ENCODE measurements at places on chromosomes 3 and 15.

- DNase-seq: no peak
Observed at GRCh38 chr15:42456531-42456930, 34.4 kb downstream of the ZNF106 start.

- DNase-seq: no peak
Observed at GRCh38 chr3:138113326-138113725, 2.1 kb downstream of the DZIP1L start.

- DNase-seq: no peak
Observed at GRCh38 chr3:195859846-195860411, 48.2 kb upstream of the MUC4 start.

DNA sequence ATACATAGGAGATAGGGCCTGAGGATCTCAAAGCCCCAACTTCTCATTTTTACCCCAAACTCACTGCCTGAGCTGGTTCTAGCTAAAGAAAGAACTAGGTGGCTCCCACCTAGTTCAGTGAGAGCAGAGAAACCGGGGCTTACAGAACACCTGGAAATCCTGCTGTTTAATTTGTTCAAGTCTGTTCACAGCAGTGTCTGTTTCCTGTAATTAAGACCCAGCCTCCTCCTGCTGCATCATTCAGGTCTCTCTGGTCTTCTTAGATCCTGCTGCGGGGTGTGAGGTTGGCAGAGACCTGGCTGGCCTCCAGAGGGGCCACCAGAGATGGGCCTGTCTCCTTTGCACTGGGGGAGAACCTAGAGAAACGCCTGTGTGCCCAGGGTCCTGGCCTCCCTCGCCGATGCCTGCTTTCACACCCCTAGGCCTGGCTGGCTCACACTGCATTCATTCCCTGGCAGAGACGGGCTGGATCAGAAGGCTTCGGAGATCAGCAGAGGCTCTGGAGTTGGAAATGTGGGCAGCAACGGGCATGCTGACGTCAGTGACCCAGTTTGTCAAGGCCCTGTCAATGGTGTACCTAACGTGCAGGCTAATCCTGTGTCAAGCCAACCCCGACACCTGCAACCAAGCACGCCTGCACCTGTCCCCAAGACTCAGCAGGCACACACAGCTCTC, 4.9 kb upstream of the CHRNA3 start:
- no peak for DNase-seq

- DNase-seq: no peak
Observed at GRCh38 chr3:5560199-5560598, 372.7 kb downstream of the EDEM1 start.

DNA sequence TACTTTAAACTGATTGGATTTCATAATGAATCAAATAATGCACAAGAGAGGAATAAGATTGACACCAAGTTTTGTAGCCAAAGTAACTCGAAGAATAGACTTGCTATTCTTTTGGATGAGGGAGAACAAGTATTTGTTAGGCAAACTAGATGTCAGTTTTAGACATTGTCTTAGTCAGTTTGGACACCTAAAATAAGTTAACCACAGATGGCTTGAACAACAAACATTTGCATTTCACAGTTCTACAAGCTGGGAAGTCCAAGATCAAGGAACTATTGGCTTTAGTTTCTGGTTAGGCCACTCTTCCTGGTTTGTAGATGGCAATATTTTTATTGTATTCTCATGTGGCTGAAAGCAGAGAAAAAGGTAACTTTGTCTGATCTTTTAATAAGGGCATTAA, 61.3 kb upstream of the OSTN start:
- no peak for DNase-seq

Measured in stimulated activated CD8-positive, alpha-beta memory T cell treated with anti-CD3 and anti-CD28 coated beads, Interleukin-7, amount 100 ng/mL, for 1 hour (primary cell).